ENCODE measurements at places on chromosomes 7 and 10.

- DNase-seq: no peak
These were observed 12.5 kb upstream of the TSPAN15 start for GRCh38 chr10:69438536-69439349.

DNA sequence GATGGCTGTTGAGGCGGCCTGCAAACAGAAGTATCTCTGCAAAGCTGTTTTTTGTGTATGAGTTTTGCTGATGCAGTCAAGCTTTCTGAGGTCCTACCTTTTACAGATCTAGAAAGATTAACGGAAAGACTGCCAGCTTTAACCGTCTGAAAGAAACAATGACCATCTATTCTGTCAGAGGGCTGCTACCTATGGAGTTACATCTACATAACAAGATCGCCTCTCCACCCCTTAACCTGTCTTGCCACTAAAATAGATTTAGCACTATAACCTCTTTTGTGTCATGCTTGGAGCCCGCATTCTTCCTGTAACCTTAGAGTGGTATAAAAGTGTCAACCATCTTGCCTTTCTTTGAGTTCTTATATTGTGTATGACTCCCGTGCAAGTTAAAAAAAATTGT is 291.2 kb downstream of the POM121L12 start:
- no peak for DNase-seq

GRCh38 chr10:82543631-82544030 is 668.6 kb downstream of the NRG3 start:
- no peak for DNase-seq

GRCh38 chr10:124693801-124694416 is 50.3 kb downstream of the FAM53B start:
- no peak for DNase-seq

- DNase-seq: no peak
These were observed 89.1 kb downstream of the CUX1 start for GRCh38 chr7:101906291-101907240.

- DNase-seq: no peak
These were observed 57.6 kb upstream of the TARP start for GRCh38 chr7:38330861-38331621.

GRCh38 chr10:54284526-54285193 is 516.4 kb downstream of the PCDH15 start:
- no peak for DNase-seq

DNA sequence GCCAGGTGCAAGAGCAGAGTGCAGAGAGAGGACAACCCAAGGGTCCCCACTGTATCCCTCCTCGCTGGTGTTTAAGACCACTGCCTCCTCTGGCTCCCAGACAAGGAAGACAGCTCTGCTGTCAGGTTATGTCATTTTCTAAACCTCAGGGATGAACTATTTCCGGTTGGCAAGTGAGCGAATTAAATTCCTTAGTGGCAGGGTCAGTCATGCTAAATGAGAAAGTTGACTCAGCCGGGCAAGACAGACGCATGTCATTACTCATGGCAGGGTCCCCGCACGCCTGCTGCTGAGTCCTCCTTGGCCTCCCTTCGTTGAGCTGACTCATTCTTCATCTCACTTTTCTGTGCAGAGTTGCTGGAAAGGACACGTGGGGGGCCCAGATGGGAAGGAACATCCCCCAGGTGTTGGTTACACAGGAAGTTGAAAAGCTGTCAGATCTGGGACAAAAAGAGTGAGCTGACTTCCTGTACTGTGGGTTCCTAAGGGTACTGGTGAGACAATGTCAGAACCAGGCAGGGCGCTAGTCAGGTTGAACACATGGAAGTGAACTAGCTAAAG is 47.1 kb upstream of the UCN3 start:
- peak; percentile 65 for DNase-seq

GRCh38 chr10:34606890-34607289 is 208.2 kb downstream of the PARD3 start:
- DNase-seq: no peak

- no peak for DNase-seq
These were observed 34.7 kb downstream of the TRRAP start for GRCh38 chr7:98913026-98913425.

DNA sequence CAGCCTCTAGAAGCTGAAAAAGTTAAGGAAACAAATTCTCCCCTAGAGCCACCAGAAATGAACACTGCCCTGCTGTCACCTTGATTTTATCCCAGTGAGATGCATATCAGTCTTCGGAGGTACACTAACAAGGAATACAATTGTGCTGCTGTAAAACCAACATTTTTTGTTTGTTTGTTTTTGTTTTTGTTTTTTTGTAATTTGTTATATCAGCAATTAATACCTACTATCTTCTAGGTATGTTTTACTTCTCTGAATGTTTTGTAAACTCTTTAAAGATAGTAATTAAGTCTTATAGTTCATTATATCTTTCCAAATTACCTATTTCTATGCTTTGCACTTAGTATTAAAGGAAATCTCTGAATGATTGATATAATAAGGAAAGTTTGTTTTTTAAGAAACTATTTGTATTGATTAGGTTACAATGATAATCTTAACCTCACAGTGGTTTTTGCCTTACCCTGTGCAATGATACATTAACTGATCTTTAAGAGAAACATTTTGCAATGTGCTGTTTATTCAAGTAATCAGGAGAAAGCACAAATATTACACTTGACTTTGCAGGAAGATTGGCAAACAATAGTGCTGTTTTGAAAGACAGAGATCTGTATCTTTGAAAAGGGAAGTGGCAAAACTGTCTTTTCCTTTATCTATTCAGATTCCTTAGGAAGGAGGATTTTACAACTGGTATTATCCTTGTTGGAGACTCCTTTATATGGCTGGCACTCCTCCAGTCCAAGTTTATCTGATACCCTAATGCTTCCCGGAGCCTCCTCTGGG is 11.3 kb upstream of the HGF start:
- DNase-seq: no peak

DNA sequence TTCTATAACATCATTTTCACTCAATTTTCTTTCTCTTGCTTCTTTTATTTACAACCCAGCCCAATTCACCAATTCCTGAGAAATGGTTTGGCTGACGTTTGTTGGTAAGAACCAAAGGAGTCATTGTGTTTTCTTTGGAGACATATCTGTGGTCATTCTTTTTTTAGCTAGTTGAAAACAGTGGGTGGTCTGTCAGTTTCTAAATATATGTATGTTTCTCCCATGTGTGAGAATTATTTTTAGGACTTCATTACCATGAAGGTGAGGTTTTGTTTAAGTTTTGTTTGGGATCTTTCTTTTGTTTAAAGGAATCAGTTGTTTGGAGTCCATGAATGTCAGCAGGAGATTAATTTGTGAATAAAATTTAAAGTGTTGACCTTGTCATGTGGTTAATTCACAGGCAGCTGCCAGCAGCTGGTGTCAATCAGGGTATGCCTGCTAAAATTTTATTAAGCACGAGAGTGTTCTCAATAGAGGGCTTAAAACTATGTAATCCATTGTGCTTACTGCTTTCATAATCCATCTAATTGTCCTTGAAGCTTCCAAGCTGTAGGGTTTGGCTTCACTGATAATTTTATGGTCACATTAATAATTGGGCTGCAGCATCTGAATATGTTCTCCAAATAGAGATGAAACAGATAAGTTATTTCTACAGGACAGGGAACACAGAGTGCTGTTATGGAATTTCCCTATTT is 38.7 kb downstream of the INSYN2A start:
- DNase-seq: no peak

DNA sequence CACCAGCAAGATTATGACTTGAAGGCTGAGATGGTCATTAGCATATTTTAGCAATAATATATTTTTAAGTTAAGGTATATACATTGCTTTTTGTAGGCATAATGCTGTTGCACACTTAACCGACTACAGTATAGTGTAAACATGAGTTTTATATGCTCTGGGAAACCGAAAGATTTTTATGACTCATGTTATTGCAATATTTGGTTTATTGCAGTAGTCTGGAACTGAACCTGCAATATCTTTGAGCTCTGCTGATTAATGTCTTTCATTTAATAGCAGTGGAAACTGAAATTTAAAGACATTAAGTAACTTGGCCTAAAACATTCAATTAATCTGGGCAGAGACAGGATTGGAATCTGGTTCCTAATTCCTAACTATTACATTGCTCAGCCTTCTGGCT is 266.7 kb upstream of the PLXDC2 start:
- DNase-seq: no peak

DNA sequence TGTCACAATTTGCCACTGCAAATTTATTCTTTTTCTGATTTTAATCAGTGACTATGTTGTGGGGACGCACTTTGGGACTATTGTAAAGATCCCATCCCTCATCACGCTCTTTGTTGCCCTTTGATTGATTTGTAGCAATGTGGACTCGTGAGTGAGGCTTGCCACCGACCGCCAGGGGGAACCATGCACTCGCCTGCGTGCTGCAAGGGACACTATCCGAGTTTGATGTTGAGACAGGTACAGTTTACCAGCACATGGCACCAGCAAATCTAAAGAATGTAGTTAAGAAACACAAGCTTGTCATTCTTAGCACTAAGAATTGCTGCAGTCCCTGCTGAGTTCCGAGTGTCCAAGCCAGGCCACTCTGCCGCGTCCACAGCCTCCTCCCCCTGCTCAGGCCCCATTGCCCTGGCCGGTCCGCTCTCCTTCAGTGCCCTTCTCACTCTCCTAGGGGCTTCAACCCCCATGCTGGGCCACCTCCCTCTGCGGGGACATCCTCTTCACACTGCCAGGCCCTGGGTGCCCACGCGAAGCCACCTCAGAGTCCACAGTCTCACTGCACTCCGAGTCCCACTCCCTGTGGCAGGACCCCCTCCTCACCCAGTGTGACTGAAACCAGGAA is 2.0 kb upstream of the SFTPA2 start:
- DNase-seq: peak; percentile 49

DNA sequence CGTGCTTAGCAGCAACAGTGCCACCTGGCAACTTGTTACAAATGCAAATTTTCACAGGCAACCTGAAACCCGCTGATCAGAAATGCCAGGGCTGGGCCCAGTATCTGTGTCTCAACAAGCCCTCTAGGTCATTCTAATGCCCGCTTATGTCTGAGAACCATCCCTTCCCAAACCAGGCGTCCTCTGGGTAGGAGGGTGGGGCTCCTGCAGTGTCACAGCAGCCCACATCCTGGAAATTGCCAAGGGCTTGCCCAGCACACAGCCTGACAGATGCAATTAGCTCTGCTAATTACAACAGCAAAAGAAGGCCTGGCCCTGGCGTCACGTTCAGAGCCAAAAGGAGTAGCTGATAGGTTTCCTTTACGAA is 15.9 kb downstream of the ITPRIP start:
- no peak for DNase-seq

- DNase-seq: no peak
These were observed 65.4 kb upstream of the MXI1 start for GRCh38 chr10:110141871-110142635.

DNA sequence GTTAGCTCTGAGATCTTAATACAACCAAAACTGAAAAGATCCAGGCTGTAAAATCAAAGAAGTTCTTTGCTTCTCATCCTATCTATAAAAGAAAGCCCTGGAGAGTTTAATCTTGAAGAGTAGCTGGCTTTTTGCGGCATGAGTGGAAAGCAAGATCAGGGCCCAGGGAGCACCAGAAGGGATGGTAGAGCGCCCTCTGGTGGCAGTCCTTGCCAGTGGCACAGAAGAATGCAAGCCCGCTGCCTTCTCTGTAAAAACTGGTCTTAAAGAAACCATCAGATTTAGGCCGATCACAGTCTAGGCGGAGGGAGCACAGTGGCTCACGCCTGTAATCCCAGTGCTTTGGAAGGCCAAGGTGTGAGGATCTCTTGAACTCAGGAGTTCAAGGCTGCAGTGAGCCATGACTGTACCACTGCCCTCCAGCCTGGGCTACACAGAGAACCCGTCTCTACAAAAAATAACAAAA is 35.6 kb downstream of the CPN1 start:
- peak; percentile 83 for DNase-seq

GRCh38 chr7:66330961-66331360 is 125.8 kb downstream of the TPST1 start:
- DNase-seq: no peak

DNA sequence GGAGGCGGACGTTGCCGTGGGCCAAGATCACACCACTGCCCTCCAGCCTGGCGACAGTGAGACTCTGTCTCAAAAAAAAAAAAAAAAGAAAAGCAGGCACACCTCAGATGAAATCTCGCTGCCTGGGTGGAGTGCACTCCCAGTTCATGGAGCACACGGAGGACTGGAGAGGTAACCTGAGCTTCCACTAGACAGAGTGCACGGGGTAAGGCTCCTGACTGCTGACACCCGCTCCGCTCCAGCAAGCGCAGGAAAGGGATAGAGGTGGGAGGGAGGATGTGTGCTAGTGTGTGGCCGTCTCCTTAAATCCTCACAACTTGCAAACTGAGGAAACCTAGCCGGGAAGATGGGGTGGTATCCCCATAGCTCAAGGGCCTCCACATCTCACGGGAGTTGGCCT is 50.8 kb downstream of the FAM53B start:
- DNase-seq: no peak

GRCh38 chr7:1538544-1539180 is 8.2 kb downstream of the MAFK start:
- DNase-seq: no peak

GRCh38 chr10:30839652-30840051 is 192.0 kb downstream of the ZNF438 start:
- DNase-seq: no peak

DNA sequence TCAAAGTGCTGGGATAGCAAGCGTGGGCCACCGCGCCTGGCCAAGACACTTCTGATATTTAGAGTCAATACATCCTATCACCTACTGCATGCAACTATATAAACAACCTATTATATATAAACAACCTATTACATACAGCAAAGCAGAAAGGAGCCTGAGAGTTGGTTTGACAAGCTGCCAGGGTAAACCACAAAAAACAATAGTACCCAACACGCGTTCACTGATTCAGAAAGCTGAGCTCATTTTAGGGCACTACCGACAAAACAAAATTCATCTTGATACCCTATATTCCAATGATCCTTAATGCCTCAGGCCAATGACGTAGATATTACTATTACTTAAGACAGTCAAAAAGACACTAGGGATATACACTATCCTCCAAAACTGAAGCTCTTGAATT is 16.2 kb downstream of the MALSU1 start:
- no peak for DNase-seq

- DNase-seq: no peak
These were observed 11.4 kb upstream of the AKR1D1 start for GRCh38 chr7:138064856-138065357.

GRCh38 chr7:101598986-101599771 is 29.9 kb downstream of the MYL10 start:
- no peak for DNase-seq

DNA sequence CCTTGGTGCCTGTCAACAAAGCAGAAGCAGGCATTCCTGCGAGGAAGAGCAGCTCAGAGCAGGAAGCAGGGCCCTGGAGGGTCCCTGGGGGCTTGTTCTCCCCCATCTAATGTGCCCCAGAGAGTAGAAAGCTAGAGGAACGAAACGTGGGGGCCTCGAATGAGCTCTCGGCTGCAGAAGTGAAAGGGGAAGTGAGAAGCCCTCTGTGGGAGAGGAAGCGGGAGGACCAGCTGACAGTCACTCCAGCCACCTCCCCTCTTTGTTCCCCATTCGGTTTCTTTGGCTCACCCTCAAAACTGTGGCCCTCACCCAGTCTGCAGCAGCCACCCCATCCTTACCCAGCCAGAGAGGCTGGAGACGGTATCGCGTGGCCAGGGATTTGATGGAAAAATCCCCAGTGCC is 25.0 kb downstream of the C10orf105 start:
- peak; percentile 30 for DNase-seq

GRCh38 chr7:17832242-17832641 is 108.1 kb downstream of the SNX13 start:
- no peak for DNase-seq

Measured in activated CD4-positive, alpha-beta T cell treated with anti-CD3 and anti-CD28 coated beads for 4 hours (primary cell).